ENCODE measurements at places on chromosomes 11 and 22.

DNA sequence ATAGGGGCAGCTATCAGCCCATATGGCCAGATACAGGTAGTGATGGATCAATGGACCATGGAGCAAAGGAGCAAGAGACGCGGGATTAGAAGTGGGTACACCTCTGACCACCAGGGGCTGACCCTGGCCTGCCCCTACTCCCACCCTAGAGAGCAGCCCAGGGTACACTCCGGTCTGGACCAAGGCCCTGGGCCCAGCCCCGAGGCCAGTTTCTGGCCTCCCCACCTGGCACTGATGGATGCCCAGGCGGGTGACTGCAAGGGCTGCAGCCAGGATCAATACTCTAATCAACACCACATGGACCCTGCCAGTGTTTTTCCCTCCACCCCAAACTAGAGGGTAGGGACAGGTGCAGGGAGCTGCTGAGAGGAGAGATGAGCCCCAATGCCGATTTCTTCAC lies 74.1 kb upstream of the NECTIN1 start:
- no peak for DNase-seq

GRCh38 chr22:50656122-50657070 lies 16.2 kb upstream of the SHANK3 start:
- no peak for DNase-seq

DNA sequence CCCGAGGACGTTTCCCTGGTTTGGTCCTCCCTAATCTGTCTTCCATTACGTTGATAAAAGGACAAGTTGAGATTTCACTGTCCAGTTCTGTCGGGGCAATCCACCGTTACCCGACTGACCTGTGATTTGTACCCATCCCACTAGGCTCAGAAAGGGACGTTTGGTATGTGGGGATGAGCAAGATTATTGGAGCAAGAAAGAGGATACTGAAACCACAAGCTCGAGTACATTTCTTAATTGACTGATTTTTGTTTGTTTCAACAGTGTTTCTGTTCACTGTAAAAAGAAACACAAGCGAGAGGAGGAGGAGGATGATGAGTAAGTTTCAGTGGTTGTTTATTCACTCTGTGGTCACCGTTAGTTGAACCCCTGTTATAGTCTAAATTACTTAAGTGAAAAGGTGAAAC lies 969 bp downstream of the CCDC117 start:
- no peak for DNase-seq

- no peak for DNase-seq
These were observed 24.1 kb downstream of the KCNE3 start for GRCh38 chr11:74443071-74443864.

DNA sequence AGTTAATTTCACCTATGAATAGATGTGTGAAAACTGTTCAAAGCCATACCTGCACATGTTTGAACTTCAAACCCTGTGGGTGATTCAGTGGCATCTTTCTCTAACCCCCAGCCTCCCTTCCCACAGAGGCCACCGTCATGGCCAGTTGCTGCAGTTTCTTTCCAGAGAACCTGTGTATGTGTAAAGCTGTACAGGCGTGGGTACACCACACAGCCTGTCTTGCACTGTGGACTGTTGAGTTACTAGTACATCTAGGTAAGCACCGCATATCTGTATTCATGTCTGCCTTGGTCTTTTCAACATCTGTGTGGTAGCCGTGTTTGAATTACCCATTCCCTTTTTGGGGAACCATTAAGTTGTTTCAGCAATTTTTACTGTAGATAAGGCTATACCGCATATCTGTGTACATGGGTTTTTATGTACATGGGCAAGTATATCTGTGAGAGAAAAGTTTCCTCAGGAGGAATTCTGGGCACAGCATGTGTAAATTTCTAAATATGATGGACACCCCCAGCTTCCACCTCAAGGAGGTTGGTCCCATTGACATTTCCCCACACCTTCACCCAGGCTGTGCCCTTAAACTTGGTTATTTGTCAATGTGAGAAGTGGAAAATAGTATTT lies 13.9 kb downstream of the NEAT1 start:
- peak; percentile 58 for DNase-seq

DNA sequence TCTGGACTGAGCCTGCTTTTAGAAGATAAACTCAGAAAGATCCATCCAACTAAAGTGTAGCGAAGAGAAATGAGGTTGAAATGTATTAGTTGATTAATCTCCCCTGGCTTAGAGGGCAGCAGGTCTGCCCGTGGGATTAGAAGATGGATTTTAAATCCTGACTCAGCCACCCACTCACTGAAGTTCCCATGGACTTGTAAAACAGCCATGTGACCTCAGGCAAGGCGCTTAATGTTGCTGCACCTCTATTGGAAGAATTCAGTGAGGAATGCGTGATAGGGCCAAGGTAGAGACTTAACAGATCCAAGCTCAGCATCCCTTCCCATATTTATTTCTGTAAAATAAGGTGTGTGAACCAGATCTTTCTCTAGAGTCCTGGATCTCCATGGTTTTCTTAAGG lies 45.1 kb upstream of the ELF5 start:
- DNase-seq, result no peak

DNA sequence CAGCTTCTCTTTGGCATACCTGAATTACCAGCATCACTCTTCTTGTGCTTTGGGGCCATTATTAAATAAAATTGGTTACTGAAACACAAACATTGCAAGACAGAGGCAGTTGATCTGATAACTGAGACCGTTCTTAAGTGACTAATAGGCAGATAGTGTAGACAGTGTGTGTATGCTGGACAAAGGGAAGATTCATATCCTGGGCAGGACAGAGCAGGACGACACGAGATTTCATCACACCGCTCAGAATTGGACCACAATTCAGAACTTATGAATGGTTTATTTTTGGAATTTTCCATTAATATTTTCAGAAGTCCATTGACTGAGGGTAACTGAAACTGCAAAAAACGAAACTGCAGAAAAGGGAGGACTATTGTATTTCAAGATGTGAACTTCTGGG lies 68.6 kb downstream of the LDLRAD3 start:
- DNase-seq, result no peak

- DNase-seq, result peak; percentile 75
These were observed 2.1 kb upstream of the PTPRCAP start for GRCh38 chr11:67439321-67440228.

GRCh38 chr11:120613264-120614226 lies 102.0 kb downstream of the GRIK4 start:
- DNase-seq, result no peak

DNA sequence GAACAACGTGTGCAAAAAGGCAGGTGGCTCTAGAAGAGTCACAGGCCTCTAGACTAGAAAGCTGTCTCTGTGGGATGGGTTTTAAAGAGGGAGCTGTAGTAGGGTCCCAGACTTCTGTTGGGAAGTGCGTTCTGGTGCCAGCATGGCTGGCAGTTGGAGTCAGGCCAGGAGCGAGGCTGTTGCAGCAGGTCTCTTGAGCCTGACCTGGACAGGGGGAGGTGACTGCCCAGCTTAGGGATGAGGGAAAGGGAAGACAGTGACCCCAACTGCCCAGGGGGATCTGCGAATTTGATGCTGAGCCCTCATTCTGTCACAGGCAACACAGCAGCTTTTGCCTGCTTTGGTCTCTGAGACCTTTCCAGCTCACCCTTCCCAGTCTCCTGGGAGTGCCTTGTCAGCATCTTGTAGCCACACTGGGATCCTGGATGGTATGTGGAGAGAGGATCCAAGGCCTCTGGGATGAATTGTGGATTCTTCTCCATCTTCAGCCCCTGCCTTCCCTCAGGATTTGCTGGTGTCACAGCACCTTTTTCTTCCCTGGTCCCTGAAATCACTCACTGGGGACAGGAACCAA lies 3.4 kb downstream of the TSKU start:
- DNase-seq, result no peak

- no peak for DNase-seq
These were observed 533.6 kb upstream of the API5 start for GRCh38 chr11:42778193-42778592.

DNA sequence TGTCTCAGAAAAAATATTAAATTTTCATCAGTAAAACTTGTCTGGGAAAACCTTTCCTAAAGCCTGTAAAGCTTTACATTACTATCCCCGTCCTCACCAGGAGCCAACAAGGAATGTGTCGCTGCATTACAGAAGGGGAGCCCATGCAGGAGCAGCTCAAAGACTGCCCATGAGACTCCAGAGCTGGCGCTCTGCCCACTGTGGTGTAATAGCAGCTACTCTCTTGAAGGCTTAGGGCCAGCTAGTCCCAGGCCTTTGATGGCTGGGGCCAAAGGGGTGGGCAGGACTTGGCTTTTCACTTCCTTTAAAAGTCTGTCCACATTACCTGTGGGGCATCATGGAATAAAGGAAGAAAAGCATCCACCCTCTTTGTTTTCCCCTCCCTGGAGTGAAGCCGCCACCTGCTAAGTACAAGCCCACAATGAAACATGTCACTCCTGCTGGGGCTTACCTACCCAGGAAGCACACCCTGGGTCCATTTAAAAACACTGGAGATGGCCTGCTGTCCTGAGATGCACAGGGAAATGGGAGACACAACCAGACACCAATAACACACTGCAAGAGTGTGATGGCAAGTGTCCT lies 150.7 kb downstream of the ADAMTS15 start:
- DNase-seq, result peak; percentile 82

DNA sequence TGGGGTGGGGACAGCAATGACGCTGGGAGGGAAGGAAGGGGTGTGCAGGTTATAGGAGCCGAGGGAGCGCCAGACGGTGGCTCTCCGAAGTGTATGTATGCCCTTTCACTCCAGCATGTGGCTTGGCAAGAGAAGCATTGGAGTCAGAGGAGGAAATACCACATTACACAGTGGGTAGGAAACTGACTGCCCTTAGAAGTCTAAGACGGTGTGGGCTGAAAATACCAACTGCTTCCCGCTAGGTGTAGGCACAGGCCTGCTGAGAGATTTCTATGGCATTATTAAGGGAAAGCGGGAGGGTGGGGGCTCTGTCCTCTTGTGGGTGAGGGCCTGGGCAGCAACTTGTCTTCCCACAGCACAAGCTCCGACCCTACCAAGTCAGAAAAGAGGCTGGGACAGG lies 44.7 kb downstream of the CACNG2 start:
- DNase-seq, result no peak

- peak; percentile 75 for DNase-seq
These were observed 13.8 kb upstream of the TEF start for GRCh38 chr22:41367680-41368542.

GRCh38 chr11:117819096-117820040 lies 5.2 kb downstream of the FXYD2 start:
- no peak for DNase-seq

- no peak for DNase-seq
These were observed 7.8 kb upstream of the FANCF start for GRCh38 chr11:22633354-22633902.

Measured in sciatic nerve (tissue), 2 donors.